ENCODE measurements at places on chromosomes 1 and 21.

DNA sequence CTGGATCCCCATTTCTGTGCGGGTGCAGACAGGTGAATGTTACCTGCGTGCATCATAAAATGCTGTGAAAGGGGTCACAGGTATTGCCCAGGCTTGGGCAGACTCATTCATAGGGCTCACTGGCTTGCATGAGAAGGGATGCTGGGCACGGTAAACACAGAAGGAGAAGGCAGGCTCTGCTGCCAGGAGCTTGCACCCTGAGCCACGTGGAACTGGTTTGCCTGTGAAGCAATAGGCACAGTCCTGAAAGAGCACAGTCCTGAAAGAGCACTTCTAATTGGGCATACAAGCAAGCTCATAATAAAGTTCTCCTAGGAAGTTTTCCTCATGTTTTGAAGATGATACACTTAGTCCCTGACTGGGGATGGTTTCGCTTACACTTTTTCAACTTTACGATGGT is 40.9 kb downstream of the GALNT2 start:
- no peak for DNase-seq

GRCh38 chr1:2985694-2986548 is 35.3 kb upstream of the ACTRT2 start:
- no peak for DNase-seq

DNA sequence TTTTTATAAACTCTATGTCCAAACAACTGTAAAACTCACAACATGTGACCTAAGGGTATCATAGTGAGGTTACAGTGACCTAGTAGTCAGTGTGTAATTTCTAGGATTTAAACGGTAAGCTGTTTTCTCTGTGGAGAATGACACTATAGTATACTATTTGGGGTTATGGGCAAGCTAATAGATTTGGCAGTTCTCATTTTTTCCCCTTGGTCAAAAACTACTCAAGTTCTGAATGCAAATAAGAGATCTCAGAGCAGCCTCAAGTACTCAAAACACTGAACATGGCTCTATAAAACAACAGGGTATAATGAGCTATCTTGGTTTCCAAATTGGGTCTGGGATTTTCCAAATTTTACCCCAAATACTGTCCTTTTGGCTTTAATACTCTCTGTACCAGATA is 88.5 kb upstream of the HMCN1 start:
- DNase-seq, result no peak

DNA sequence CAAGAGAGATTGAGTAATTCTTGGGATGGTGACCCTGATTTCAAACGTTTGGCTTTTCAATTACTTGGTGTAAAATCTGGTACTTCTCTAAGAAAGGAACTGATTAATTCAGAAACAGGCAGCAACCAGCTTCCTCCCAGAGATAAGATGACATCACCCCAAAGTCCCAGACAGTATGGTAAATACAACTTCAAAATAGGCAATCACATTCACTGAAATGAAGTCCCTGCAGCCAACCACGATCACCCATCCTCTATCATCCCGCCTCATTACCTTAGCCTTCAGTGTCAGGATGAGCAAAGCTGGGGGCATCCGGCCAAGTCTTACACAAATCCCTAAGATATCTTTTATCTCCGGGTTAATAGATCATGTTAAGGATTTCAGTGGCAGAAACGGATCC is 26.4 kb upstream of the RUNX1 start:
- DNase-seq, result no peak

GRCh38 chr1:86741947-86742572 is 37.7 kb downstream of the SH3GLB1 start:
- peak; percentile 39 for DNase-seq

GRCh38 chr1:183022202-183023145 is 746 bp upstream of the LAMC1 start:
- DNase-seq, result no peak
